ENCODE measurements at places on chromosomes 1 and 21.

DNA sequence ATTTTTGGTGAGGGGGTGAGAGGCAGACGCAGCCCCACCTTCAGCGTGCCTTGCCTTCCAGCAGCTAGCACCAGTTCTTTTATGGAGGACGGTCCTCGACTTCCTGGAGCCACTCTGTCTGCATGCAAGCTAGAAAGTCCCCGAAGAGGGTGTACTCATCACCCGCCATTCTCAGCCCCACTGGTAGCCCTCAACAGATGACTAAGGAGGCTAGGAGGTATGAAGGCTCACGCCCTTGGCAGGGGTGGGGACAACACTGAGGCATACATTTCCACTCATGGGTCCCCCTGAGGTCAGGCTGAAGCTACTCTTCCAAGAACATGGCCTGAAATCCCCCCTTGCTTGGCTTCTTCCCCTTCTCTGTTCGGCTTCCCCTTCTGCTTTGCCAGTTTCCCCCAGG is 8.9 kb upstream of the PTPRF start:
- no peak for DNase-seq

DNA sequence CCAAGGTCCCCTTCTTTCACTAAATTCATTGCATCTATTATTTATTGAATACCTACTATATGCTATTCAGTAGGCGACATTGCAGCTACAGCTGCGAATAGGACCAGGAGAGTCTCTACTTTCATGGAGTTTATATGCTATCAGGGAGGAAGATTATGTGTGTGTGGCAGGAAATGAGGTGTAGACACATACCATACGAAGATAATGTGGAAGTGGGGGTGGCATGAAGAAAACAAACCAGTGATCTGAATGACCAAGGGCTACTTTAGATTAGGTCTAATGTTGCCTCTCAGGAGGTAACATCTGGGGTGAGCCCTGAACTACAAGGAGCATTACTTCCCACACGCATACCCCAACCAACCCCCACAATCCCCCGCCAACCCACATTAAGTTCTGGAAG is 1.0 kb upstream of the PPIH start:
- DNase-seq, result no peak

DNA sequence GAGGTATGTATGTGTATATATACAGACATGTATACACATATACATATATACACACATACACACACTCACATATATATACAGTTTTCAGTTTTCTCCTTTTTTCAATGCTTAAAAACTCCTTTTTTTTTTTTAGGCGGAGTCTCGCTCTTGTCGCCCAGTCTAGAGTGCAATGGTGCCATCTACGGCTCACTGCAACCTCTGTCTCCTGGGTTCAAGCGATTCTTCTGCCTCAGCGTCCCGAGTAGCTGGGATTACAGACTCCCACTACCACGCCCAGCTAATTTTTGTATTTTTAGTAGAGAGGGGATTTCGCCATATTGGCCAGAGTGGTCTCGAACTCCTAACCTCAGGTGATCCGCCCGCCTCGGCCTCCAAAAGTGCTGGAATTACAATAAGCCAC is 27.0 kb downstream of the STYXL2 start:
- no peak for DNase-seq

DNA sequence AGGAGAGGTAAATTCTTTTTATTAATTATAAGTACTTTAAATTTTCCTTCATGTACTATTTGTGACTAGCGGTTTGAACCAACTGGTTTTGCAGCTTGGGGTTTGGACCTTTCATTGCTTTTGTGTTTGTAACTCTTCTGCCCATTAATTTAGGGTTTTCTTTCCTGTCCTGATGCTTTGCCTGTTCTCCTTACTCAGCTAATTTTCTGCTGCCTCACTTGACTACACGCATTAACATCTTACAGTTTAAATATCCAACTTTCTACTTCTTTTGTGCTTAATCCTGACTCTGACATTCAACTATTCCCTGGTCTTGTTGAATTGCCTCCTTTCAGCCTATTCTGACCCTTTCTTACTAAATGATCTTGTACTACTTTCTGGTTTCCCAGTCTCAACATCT is 135.6 kb downstream of the PTPRC start:
- DNase-seq, result no peak

- no peak for DNase-seq
These were observed 45.8 kb upstream of the HMGB4 start for GRCh38 chr1:33818071-33818470.

Measured in stimulated activated CD4-positive, alpha-beta T cell treated with anti-CD3 and anti-CD28 coated beads, Interleukin-15, amount 100 ng/mL, for 48 hours (primary cell).